AG10803 (cell line): ENCODE measurements at places on chromosomes 4 and X.

- DNase-seq = peak; percentile 3
Measured at GRCh38 chrX:15059474-15059873, 186.3 kb downstream of the MOSPD2 start.

- DNase-seq = no peak
Measured at GRCh38 chrX:21757960-21758359, at the start of gene SMPX. Gene SMPX, minus strand, starts transcription at chrX:21758116. Its CDS starts 3,826 bp downstream, at chrX:21754290.

DNA sequence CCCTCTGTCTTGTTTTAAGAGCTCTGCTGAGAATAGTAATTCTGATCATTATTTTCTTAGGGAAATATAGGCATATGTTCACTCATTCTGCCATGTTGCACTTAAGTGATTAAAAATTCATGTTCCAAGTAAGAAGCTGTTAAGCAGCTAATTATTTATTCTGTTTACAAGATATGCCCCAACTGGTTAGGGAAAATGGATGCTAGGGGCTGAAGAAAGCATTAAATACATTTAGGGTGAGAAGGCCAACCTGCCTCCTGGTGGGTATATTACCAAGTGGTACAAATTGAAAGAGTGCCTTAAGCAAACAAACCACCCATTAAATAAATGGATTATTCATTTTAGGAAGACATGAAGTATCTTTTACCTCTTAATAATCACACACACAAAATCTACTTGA lies 392.6 kb upstream of the EPHA5 start:
- DNase-seq = no peak

- no peak for DNase-seq
Measured at GRCh38 chrX:20421697-20422096, 155.0 kb upstream of the RPS6KA3 start.

DNA sequence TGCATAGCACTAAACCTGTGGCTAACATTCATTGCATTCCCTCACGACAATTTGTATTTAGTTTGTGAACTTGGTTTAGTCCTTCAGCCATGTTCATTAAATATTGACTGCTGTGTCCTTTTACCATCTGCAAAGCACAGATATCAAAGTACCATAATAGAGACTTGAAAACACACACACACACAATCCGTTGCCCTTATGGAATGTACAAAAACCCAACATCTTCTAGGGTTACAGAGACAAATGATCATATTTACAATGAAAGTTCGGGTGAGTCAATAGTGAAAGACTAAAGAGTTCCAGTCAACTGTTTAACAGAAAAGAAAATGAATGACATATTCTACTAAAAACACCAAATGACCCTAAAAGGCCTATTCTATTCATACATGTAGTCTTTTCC lies 50.8 kb upstream of the TXK start:
- DNase-seq = no peak

GRCh38 chrX:37753384-37753783 lies 26.5 kb upstream of the CYBB start:
- DNase-seq = no peak

- DNase-seq = peak; percentile 96
Measured at GRCh38 chrX:3518870-3519269, 172.4 kb upstream of the MXRA5 start.

DNA sequence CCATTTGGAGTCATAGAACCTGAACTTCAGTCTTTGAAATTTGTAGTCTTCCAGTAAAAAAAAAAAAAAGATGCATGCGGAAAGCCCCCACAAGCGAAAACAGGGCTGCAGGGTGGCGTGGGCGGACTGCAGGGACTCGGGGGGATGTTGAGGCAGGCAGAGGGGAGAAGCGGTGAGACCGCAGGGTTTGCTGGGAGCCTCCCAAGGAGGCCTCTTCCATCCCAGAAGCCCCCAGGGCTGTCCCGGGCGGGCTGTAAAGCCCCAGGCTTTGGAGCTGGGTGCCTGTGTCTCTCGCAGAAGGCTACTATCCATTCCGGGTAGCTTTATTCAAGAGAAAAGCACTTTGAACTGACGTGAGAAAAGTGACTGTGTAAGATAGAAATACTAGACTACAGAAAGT lies 46.7 kb upstream of the TADA2B start:
- no peak for DNase-seq

GRCh38 chr4:136106753-136107152 lies 1425.5 kb downstream of the PCDH18 start:
- no peak for DNase-seq

- DNase-seq = peak; percentile 10
Measured at GRCh38 chr4:3879681-3880614, 113.8 kb downstream of the ADRA2C start.

- peak; percentile 73 for DNase-seq
Measured at GRCh38 chr4:18593297-18594002, 571.9 kb upstream of the LCORL start.

DNA sequence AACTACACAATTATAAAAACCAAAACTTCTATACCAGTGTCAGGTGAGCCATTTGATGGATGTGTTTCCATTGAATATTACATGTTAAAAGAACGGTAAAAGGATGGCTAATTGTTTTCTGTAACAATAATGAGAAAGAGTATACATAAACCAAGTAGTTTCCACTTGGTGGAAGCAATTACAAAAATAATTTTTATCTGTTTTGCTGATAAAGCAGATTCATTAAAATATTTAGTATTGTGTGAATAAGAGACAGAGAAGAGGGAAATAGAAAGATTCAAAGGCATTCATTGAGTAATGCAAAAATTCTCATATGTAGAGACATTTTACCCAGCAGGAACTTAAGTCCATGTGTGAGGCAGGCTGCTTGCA lies 95.7 kb downstream of the ANK2 start:
- no peak for DNase-seq

DNA sequence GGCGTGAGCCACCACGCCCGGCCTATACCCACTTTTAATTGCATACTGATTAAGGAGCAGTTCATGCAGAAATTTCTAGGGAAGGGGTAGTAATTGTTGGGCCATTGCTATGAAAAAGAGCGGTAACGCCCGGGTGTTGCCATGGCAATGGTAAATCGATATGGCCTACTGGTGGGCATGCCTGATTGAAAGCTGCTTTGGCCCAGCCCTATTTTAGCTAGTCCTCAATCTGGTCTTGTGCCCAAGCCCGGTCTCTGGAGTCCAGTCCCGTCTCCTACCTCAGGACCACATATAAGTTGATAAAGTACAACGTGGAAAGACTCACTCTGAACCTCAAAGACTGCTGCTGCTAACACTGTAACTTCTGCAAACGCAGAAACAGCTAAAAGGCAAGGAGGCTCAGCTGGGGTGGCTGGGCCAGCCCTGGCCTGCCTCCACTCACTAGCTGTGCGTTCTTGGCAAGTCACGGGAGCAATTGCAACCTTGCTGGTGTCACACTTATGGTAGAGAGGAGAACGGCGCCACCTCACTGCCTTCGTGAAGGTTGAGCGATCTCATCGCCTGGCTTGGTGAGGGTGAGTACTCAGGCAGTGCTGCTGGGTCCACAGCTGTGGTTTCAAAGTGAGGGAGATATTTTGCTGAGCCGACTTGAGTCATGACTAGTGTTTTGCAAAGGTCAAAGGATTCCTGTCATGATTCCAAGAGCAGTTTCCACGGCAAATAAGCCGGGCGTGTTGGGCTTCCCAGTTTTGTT lies 57.0 kb upstream of the GRPEL1 start:
- peak; percentile 80 for DNase-seq

GRCh38 chr4:78749972-78750727 lies 26.0 kb upstream of the BMP2K start:
- peak; percentile 67 for DNase-seq

DNA sequence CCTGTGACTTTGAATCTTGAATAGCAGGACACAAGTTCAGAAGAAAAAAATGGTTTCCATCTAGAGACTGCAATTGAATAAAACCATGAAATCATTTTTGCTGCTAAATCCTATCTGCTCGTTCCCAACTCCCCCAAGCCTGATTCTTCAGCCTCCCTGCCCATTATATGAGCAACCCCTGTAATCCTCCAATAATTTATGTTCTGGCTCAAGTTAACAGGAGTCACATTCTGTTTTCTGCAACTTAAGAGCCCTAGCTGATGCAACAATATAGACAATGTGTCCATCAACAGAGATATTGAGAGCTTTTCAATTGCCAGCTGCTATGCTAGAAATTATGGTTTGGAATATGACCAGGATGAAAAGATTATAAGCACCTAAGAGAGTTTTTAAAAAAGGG lies 84.1 kb downstream of the LDB2 start:
- DNase-seq = no peak

- DNase-seq = no peak
Measured at GRCh38 chrX:139324756-139325155, 205.8 kb upstream of the F9 start.

GRCh38 chr4:102994803-102995202 lies 24.7 kb downstream of the SLC9B1 start:
- no peak for DNase-seq

DNA sequence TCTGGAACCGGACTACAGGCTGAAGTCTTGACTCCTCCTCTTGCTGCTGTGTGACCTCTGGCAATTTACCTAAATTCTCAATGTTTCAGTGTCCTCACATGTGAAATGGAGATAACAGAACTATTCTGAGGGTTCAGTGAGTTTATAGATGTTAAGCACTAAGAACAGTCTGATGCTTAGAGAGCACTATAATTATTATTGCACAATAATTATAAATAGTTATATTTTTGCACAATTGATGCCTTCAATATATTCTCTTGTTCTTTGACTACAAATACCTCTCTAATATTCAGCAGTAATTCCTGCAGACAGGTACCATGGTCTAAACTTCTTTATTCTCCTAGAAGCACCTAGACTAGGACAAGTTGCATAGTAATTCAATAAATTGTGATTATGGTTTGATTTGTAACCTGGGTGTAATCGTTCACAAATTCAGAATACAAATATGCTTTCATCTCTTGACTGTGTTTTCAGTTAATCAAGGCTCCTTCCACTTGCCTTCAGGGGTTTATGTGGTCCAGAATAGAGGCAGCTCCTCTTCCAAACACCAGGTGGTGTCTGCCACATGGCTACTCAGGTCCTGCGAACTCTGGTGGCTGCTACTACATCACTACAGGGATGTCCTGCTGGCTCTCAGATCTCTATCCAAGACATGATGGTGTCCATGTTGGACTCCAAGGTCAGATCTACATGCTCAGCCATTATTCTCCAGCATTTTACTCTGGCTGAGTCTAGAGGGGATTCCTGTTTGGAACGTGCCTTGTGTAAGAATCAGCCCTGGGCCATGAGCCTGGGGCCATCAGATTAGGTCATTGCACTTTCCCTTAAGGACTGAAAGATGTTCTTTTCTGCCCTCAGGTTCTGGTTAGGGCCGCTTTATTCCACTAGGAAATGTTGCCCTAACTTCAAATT lies 103.4 kb downstream of the QRFPR start:
- DNase-seq = no peak

- DNase-seq = no peak
Measured at GRCh38 chr4:128950796-128951195, 141.3 kb downstream of the JADE1 start.

GRCh38 chr4:92359491-92359890 lies 55.7 kb downstream of the GRID2 start:
- no peak for DNase-seq

DNA sequence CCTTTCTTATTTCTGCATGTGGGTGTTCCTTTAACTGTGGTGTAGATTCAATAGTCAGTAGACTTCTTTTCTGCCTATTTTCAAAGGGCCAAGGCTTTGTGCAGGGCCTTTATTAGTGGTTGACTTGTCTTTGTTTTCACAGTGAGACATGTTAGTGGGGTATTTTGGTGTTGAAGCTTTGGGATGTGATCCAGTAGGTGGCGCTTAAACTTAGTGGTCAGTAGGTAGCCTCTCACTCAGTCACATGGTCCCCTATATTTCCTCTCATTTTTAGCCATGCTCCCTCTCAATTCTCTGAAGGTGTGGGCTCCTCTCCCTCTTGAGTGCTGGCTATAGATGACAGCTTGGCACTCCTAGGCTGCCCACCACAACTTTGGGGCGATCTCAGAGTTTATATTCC lies 23.4 kb upstream of the SLC10A7 start:
- peak; percentile 42 for DNase-seq

DNA sequence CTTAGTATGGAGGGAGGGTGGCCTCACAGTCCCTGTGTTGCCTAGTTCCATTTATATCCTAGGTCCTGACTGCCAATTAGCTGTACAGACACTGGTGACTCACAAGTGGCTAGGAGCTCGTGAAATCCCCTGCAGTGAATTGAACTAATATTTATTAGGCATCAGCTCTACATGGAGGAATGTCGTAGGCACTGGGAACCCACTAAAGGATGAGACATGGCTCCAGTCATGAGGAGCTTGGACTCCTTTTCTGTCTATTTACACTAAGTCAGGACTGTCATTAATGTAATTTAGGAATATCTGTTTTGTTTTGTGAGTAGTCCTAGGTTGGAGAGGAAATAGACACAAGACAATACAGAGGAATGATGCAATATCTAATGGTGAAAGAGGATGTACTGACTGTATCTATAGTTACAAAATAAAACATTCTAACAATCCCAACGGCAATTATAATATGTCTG lies 67.7 kb downstream of the MID1IP1 start:
- peak; percentile 69 for DNase-seq

DNA sequence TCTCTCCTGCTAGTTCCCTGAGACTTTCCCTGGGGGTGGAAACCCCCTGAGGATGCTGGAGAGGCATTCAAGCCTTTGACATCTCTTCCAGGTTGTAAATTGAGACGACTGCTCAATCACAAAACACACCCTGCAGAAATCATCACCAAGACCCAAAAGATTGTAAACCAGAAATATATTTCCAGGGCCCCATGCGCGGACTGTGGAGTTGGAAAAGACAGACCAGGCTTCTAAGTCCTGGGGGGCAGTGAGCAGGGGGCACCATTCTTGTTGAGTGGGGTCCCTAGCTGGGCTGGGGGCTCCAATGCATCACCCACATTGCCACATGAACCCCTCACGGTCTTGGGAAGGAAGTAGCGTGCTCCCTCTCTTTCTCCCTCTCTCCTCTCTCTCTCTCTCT lies 87.9 kb upstream of the C4orf50 start:
- no peak for DNase-seq

DNA sequence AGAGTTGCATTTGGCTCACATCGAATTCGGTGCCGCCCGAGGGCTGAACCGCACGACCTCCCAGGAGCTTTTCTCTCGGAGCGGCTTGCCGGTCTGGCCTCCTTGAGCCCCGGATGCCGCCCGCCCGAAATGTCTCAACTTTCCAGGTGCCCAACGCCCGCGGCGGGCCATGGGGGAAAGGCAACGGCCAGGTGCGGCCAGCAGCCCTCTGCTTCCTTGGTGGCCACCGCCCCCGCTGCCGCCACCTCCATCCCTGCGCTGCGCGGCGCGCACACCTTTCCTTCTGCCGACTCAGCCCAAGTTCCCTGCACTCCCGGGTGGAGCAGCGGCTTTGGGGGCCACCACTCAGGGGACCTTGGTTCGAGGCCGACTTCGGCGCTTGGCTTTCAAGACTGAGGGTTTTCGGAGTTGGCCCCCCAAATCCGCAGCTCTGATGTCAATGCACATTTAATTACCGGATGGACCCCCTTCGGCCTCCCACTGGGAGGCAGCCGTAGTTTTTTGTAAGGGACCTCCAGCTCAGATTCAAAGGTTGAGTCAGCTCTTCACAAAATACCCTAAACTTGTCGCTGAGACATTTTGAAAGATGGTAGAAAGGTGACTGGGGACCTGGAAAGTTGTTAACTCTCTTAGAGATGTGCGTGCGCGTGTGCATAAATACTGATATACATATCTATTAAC lies 1.1 kb downstream of the AFF2 start:
- DNase-seq = no peak
